ENCODE measurements at places on chromosomes 11 and 22.

DNA sequence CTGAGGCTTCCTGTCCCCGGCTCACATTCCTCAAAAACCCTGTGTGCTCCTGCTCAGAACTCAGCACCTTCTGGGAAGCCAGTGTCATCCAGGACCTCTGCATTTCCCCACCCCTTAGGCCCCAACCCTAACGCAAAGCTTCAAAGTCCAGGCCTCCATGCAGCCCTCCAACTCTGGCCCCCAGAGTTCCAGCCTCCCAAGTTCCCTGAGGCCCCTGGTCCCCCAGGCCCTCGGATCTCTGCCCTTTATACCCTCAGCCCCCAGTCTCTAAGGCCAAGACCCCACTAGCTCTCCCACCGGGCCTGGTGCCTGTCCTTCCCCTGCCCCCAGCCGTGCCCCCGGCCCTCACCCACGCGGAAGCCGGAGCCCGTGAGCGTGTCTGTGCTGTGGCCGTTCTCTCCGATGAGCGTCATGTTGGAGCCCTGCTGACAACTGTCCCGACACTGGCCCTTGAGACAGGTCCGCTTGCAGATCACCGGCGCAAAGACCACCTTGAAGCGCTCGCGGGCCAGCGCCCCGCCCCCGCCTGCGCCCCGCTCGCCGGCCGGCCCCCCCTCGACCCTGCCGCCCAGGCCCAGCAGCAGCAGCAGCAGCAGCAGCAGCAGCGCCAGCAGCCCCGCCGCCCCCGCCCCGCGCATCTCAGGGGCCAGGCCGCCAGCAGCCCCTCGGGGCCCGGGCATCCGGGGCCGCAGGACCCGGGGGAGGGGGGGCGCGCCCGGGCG, 718 bp downstream of the LTBP3 start:
- no peak for DNase-seq

DNA sequence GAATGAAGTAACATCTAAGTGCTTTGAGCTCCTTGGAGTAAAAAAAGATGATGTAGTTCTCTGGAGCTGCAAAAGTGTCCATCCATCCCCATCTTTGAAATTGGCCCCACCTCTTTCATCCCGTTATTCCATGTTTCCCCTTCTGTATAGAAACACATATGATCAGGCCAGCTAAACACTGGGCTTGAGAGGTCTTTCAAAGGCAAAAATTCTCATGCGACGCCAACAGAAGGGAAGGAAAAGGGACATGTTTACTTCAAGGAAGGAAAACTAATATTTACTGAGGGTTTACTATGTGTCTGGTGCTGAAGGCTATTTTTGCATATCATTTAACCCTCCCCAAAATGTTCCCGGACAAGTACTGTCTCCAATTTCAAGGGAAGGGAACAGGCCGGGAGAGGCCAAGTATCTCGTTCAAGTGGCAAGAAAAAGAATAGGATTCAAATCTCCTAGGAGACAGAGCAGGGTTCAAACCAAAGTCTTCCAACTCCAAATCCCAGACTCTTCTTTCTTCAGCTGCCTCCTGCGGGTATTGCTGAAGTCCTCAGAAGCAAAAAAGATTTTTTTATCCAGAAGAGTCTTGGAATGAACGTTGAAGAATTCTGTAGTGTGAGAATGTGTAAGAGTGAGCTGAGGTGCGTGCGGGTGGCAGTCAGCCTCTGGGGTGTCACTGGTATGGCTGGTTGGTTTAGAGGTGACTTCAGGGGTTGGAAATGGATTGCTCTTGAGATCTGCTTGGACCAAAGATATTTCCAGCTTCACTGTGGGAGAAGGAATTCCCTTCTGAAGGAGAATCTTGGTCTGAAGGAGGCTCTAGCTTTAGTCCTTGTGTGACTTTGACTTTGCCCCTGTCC, 10.1 kb downstream of the TECTA start:
- DNase-seq: no peak

DNA sequence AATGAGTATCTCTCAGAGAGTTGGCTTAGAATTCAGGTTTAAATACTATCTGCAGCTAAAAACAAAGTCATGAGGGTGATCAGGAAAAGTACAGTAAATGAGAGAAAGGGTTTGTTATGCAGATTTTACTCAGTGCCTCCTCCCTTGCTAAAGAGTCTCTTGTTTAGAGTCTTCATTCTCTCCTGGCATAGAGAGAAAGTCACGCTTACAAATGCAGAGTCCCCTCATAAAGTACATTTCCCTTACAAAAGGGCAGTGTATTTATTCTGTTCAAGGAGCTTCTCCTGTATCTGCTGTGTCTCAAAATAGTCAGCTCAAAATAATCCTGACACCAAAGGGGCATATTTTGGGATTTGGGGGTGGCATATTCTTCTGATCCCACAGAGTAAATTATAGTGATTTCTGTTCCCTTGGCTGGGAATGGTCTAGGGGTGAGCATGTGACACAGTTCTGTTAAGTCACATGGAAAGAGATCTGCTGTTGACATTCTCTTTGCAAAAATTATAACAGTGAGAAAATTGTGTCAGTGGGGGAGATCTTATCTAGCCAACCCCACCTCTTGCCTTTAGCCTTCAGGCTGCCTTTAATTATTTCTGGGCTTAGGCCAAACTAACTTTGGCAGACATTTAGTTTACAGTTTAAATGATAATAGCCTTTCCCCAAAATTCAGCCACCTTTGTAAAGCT, 102.9 kb downstream of the MTNR1B start:
- no peak for DNase-seq

- DNase-seq: no peak
Observed at GRCh38 chr22:47775686-47776085, 1013.2 kb downstream of the TBC1D22A start.

- DNase-seq: no peak
Observed at GRCh38 chr22:46079093-46079860, 71.0 kb upstream of the PPARA start.
